Diencephalon (tissue), 1 donor: ENCODE measurements at places on chromosomes 2 and 18. TPM values are rescaled to one million over a fixed set of nuclear protein-coding genes. Genes with fewer than 3 reads are reported as not detected.

The CYTIP gene
- 0.92 TPM for total RNA-seq

The TGFBRAP1 gene
- 22.6 TPM for total RNA-seq

The DNAJC5G gene
- total RNA-seq: 0.23 TPM

The FBXO48 gene
- total RNA-seq: 1.4 TPM

The ZRANB3 gene
- total RNA-seq: 16.1 TPM

The IL37 gene
- not detected for total RNA-seq

The SERPINB8 gene
- 2.1 TPM for total RNA-seq

The MAP2 gene
- total RNA-seq: 911 TPM

The C2orf78 gene
- not detected for total RNA-seq

The ZNF892 gene
- 28.8 TPM for total RNA-seq
